Fibroblast of skin of left biceps (primary cell): ENCODE measurements at places on chromosomes 3 and 15.
A peak's percentile ranks its signal among the peaks of the same experiment; 100 is the strongest.

- DNase-seq: peak; percentile 74
Measured at GRCh38 chr15:63291507-63291906, 14.1 kb downstream of the APH1B start.

DNA sequence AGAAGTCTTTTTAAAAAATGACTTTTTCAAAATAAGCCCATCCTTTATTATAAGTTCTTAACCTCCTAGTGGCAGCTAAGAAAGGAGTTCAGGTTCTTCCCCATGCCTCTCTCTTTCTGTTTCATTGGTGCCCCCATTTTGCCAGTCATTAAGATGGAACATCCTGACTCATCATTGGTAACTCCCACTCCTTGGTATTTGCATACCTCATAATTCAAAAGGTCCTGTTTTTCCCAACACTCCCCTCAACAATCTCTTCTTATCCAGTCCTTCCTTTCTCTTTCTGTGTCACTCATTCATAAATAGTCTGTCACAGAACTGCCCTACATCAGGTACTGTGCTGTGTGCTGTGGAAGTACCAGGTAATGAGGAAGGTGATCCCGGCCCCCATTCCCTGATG, 394.0 kb downstream of the FOXP1 start:
- DNase-seq: no peak

DNA sequence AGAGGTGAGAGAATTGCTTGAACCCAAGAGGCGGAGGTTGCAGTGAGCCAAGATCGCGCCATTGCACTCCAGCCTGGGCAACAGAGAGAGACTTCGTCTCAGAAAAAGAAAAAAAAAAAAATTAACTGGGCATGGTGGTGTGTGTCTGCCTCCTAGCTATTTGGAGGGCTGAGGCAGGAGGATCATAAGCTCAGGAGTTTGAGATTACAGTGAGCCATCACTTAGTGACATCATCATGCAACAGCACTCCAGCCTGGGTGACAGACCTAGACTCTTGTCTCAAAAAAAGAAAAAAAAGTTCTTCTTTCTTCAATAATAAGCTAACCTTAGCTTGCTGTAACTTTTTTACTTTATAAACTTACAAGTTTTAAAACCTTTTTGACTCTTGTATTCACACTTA, 99.8 kb downstream of the SLMAP start:
- no peak for DNase-seq

- no peak for DNase-seq
Measured at GRCh38 chr15:91338766-91339165, 238.7 kb downstream of the SV2B start.

DNA sequence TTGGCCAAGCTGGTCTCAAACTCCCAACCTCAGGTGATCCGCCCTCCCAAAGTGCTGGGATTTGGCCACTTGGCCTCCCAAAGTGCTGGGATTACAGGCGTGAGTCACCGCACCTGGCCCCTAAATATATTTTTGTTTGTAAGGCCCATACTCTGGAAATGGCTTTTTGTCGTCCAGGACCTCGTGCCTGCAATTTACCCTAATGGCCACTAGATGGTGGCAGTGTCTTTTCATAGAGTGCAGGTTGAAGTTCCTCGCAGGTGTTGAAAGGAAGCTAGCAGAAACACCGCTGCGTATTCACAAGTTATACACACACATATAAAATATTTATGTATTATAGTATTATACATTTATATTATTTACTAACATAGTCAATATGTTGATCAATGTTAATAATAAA, 97.2 kb downstream of the LRTM1 start:
- no peak for DNase-seq

DNA sequence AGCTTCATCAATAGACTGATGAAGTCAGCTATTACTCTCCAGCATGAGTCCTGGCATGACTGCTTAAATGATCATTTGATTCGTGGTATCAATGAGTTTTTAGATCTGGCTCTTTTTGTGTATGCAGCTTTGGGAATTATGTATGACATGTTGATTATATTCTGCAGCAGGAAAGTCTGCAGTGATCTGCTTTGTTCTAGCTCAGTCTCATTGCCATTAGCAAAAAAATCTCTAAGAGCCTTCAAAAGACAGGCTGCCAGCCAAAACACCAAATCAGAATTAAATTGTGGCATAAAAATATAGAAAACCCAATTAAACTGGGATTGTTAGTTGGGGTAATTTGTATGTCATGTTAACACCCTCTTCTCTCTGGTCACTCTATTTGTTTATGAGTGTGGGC, 1021.0 kb upstream of the SEMA6D start:
- no peak for DNase-seq

DNA sequence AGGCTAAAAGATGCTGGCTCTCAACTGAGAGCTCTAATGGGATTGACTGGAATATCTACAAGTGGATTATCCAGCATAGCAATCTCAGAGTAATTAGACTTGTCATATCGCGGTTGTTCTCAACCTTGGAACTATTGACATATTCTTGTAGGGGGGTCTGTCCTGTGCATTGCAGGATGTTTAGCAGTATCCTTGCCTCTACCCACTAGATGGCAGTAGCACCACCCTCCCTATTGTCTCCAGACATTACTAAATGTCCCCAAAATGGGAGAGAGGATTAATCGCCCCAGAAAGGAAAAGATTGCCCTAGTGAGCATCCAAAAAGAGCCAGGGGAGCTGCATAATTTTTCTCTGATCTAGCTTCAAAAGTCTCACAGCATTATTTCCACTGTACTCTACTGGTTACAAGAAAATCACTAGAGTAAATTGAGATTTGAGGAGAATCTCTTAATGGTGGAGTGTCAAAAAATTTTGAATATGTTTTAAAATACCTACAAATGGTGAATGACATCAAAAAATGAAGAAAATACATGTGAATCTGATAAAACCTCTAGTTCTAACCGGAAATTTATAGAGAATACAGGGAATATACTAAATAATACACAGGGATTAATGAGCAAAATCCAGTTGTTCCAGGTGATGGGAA, 388.2 kb upstream of the AGTR1 start:
- DNase-seq: peak; percentile 12

DNA sequence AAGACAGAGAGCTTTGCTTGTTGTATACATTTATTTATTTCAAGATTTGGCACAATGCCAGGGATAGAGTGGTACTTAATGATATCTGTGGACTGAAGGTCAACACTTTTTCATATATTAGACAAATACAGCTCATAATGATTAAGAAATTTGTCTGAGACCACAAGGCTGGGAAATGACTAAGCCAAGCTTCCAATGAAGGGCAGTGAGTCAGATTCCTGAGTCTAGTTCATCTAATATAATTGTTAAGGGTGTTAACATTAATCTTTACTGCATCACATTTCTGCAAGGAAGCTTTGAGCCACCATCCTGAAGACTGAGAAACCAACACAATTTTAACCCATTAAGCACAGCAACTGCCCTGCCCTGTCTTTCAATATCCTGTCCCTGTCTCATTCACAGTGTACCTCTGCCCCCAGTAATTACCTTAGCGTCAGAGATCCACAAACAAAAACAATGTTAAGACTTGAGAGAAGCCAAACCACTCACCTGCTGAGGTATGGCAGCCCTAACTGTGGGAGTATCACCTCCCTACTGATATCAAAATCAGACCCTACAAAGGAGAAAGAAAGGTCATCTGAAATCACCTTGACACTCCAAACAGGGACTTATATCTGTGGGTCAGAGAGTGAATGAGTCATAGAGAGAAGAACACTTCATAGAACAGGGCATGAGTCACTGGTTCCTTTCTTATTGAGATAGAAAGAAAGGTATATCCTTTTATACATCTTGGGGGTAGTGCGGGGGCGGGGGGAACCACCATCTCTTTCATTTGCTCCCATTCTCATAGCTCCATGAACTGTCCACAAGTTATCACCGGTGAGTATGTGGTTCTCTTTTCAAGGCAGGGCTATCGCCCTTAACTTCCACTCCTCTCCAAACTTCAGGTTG, 74.7 kb downstream of the MAGI1 start:
- DNase-seq: peak; percentile 87

DNA sequence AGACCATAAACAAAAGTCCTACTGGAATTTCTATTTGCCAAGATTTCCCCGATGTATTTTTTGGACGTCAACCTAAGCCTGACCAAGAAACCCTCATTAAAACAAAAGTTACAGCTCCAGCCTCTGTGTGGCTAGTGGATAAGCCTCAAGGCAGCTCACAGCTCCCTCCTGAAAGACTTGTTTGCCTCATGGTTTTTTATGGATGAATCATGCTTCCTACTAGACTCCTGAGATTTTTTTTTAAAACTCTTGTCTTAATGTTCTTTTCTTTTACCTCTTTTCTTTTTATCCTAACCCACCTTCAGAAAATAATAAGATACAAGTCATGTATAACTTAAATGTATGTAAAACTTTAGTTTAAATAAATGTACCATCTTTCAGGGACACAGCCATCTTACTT, 52.4 kb downstream of the SUCNR1 start:
- DNase-seq: peak; percentile 51

DNA sequence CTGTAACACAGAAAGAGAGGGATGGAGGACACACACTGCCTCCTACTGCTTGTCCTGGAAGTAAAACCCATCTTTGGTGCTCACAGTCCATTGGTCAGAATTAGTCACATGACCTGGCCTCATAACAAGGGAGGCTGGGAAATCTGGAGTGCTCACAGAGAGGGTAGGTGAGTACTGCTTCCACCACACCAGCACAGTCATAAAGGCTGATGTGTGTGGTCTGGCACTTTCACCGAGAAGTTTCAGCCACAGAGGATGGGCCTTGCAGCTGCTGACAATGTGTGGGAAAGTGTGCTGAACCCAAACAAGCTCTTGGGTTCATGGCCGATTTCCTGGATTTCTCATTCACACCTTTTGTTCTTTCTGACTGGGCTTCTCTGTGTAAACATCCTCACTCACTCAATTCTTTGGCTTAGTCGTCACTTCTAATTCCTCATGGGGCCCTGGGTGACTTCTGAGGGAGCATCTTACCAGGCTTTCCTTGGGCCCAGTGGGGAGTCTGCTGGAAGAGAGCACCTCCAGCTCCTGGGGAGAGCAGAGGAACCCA, 100.7 kb downstream of the ASB7 start:
- DNase-seq: peak; percentile 49

- peak; percentile 84 for DNase-seq
Measured at GRCh38 chr3:24220859-24221657, 273.6 kb downstream of the THRB start.

DNA sequence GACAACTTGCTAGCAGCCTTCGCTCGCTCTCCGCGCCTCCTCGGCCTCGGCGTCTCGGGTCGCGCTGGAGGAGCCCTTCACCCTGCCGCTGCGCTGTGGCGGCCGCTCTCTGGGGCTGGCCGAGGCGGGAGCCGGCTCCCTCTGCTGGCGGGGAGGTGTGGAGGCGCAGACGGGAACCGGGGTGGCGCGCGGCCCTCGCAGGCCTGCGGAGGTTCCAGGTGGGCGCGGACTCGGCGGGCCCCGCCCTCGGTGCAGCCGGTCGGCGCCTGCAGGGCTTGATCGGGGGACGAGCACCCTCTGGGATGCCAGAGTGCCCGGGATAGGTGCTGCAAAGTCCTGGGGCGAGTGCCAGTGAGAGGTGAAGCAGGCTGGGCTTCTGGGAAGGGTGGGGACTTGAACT, 989.9 kb downstream of the ROBO2 start:
- no peak for DNase-seq

- no peak for DNase-seq
Measured at GRCh38 chr3:124843506-124844177, 43.5 kb downstream of the ITGB5 start.

- no peak for DNase-seq
Measured at GRCh38 chr3:119628816-119629445, 31.2 kb downstream of the PLA1A start.

DNA sequence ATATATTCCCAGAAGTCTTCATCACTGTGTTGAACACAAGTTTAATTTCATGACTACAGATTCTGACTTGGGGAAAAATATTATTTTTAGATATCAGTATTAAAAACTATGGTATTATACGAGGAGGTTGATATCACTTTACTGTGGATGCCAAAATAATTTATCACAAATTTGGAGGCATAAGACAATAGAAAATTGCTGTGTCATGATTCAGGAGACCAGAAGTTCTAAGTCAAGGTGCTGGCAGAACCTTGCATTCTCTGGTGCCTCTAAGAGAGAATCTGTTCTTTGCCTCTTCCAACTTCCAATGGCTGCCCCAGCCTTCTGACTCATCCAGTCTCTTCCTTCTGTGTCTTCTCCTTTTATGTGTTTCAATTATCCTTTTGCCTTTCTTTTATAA, 325.0 kb upstream of the CNTN4 start:
- DNase-seq: no peak

GRCh38 chr3:191383124-191383523, 52.8 kb upstream of the UTS2B start:
- DNase-seq: peak; percentile 55

- DNase-seq: no peak
Measured at GRCh38 chr3:41900265-41900664, 61.6 kb downstream of the ULK4 start.

DNA sequence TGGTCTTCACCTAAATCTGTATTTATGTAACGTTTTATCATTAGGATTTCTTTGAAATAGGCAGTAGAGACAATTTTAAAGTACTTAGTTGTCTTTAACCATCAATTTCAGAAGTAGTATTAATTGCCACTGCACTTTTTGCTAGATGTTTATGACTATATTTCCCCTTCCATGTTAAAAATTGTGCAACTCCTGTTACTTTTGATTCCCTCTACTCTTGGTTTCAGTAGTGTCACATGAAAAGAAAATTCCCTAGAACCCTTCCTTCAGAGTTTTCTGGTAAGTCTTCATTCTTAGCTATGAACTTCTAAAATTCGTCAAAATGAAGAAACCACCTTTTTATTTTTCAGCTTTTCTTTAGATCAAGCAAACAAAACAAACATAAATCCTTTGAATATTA, 7.1 kb downstream of the PIAS1 start:
- DNase-seq: no peak

GRCh38 chr3:171458864-171459136, 1.4 kb downstream of the TNIK start:
- no peak for DNase-seq

DNA sequence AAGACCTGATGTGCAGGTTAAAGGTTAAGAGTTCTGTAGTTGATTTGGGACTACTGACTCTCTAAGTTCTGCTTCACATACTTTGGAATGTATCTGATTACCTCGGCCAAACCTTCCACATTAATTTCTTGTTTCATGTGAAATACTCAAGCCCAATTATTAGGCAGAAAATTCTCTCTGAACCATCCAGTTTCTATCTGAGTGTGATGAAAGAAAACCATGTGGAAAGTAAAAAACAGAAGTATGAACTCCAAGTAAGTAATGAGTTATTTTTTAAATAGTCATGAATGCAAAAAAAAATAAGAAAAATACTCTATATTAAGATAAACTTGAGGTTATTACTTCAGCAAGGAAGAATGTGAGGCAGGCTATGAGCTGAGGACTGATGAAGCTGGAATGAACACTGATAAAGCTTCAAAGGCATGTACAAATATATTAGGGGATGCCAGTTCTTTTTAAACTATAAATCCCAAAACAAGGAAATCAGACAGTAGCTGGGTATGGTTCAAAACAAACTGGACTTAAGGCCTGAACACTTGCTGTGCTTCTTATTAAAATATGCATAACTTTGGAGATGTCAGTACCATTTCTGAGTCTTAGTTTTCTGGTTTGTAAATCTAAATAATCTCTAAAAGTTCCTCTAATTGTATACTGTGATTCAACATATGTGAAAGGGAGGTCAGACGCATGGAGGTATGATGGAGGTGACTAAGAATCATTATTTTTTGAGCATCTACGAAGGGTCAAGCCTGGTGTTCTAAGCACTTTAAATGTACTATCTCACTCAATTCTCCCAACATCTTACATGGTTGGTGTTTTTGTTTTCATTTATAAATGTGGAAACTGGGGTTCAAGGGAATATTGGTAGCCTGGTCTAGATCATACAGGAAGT, 59.6 kb downstream of the COL6A6 start:
- peak; percentile 41 for DNase-seq
